ENCODE measurements at places on chromosomes 6 and 20. TPM values are rescaled to one million over a fixed set of nuclear protein-coding genes. Genes with fewer than 3 reads are reported as not detected.

Gene KCNQ2
- not detected for total RNA-seq

Gene TRDN
- not detected for total RNA-seq

Gene TUBB2A
- 102 TPM for total RNA-seq

Gene ANGPT4
- not detected for total RNA-seq

Gene SRMS
- not detected for total RNA-seq

Gene MARCKS
- 121 TPM for total RNA-seq

Gene CAGE1
- total RNA-seq = 0.09 TPM
